Skin of body (tissue), 3 donors: ENCODE measurements at places on chromosomes 1 and 21. TPM values are rescaled to one million over a fixed set of nuclear protein-coding genes. Genes with fewer than 3 reads are reported as not detected.

Gene CDCA8
- 3.3 TPM for total RNA-seq

DNA sequence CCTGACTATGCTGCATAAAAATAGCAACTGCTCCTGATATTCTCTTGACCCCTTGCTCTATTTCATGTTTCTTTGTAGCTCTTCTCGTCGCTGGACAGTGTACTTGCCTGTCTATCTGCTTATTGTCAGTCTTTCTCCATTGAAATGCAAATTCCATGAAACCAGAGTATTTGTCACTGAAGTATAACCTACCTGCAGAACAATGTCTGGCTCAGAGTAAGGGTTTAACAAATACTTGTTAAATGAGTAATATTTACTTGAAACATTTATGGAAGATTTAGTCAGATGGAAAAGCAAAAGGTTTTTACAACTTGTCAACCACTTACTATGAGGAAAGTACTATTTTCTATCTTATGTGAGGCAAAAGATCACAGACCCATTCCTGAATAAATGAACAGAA, 19.9 kb upstream of the ERICH3 start:
- DNase-seq, result no peak

GRCh38 chr1:222788402-222789156, 26.3 kb upstream of the DISP1 start:
- no peak for DNase-seq

- DNase-seq, result no peak
Measured at GRCh38 chr1:101365186-101365585, 128.4 kb downstream of the S1PR1 start.

- DNase-seq, result no peak
Measured at GRCh38 chr1:186194107-186194756, 180.8 kb downstream of the TPR start.

DNA sequence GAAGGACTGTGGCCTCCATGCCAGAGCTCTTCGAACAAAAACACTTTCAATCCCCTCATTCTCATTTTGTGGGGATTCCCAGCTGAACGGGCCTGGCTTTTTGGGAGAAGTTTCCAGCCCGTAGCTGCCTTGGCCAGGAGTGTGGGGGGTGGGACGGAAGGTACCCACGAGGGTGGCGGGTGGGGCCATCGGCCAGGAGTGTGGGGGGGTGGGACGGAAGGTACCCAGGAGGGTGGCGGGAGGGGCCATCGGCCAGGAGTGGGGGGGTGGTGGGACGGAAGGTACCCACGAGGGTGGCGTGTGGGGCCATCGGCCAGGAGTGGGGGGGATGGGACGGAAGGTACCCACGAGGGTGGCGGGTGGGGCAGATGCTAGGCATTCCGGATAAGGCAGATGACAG, 71.7 kb upstream of the ZBTB18 start:
- no peak for DNase-seq

DNA sequence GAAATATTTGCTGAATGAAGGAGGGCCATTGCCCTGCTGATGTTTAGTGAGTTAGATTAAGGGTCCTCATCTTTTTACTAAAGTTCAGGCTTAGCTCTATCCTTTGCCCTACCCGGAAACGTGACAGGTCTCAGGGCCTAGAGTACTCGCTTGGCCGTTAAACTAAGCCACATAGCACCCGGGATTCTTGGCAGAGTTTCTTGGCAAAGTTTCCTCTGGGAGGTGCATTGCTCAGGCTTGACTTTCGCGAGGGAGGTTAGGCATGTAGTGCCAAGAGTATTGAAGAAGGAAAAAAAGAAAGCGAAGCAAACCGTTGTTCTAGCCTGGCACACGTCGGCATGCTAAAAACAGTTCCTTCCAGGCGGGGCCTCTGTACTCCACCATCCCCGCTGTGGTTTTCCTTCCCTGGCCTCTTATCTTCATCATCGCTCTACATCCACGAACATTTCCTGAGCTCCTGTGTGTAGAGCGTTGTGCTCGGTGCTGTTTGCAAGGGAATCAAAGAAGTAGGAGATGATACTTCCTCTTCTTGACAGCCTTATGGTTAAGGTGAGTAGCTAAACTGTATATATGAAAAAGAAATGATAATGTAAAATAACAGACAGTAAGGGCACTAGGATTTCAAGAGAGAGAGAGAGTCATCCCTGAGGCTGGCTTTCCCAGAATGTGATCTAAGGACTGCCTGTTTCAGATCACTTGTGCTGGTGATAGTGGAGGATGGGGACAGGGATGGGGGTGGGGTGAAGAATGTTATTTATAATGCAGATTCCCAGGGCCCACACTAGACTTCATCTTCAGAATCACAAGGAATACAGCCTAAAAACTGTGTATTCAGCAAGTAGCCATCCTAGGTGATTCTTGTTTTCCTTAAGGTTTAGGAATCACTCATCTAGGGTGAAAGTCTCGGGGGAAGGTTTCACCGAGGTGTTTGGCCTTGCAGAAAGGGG, 18.8 kb downstream of the RNF220 start:
- DNase-seq, result no peak
